RWPE2 (cell line): ENCODE measurements at places on chromosomes 11 and 22.

- DNase-seq: no peak
These were observed 42.6 kb downstream of the TEAD1 start for GRCh38 chr11:12716816-12717215.

DNA sequence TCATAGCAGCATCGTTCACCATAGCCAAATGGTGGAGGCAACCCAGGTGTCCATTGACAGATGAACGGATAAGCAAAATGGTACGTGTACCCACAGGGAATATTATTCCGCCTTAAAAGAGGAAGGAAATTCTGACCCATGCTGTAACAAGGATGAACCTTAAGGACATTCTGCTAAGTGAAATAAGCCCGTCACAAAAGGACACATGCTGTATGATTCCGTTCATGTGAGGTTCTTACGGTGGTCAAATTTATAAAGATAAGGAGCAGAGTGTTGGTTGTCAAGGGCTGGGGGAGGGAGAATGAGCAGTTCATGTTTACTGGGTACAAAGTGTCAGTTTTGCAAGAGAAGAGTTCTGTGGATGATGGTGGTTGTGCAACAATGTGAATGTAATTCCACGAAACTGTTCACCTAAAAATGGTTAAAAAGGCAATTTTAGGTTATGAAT is 26.3 kb downstream of the APOL1 start:
- DNase-seq: no peak

DNA sequence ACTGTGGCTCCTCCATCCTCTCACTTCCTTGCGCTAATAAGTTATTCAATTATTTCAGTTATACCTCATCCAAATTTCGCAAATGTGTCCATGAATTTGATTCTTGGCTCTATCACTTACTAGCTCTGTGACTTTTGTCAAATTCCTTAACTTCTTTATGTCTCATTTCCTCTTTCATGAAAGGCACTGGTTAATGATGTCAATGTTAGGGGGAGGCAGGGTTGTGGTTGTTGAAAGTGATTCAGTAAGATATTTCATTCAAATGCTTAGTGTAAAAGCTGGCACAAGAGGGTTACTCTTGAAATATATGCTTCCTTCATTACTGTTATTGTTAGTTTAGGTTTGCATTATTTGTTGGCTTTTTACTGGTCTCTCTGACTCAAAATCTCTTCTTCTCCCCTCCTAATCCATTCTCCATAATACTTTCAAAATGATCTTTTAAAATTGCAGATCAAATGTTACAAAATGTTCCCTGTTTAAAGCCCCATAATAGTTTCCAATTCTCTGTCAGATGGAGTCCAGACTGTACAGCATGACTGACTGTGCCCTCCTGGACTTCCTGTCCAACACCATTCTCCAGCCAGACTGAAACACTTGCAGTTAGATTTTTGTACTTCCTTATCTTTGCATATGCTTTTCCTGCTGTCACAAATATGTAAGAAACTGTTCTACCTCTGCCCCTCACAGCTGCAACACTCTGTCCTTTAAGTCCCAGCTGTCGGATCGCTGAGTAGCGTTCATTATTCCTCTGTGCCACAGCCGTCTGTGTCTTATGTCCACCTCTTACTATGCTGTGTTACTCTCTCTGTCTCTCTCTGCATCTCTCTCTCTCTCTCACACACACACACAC is 510.6 kb upstream of the RAG2 start:
- DNase-seq: no peak

DNA sequence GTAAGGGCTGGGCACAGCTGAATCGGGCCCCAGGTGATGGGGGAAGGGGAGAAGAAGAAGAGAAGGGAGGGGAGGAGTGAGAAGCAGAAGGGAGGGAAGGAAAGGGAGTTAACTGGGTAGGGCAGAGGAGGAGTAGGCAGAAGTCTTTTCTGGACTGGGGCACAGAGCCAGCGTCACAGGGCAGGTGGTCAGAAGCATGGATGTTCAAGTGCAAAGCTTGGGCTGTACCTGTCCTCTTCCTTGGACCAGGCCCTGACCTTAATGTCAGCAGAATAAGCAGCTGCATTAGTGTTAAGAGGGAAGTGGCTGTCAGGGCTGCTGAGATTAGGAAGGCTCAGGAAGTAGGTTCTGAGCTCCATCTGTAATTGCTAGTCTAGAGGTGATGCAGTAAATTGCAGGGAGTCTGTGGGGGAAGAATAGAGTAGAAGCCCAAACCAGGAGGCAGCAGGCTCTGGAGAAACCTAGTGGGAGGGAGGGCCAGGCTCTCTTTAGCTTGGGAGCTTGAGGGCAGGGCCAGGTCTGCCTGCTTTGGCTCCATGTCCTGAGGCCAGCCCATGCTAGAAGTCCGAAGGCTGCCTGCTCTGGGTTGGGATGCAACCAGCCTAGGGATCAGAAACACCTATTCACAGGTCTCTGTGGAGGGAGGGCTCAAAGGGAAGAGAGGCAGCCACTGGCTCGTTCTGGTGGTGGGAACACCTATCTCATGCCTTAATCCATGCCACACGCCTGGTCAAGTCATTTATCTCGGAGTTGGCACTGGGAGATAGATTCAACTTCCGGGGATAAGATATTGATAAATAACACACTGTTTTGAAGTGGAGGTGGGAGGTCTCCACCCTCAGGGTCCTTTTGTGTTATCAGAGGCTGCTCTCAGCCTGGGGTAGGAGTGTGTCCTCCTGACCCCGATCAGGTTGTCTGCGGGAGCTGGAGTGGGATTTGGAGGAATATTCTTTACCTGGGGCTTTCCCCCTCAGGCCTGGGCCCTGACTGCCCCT is 1.7 kb upstream of the UCP3 start:
- DNase-seq: no peak

DNA sequence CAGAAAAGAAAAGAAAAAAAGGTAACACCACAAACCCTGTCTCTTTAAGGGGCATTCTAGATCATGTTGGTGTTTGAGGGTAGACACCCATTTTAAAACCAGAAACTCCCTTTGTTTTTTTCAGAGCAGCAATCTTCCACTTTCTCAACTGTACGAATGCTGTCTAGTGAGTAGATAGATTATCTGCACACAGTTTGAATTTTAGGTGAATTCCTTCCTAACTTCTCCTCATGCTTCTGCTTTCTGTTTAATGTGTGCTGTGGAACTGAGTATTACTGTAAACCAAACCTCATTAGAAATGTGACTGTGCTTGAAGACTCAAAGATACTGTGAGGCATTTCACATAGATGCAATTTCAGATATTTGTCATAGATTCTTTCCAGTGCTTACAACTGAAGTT is 102.4 kb downstream of the PRMT3 start:
- no peak for DNase-seq

- no peak for DNase-seq
These were observed 486.4 kb upstream of the ISX start for GRCh38 chr22:34579519-34579918.

- DNase-seq: no peak
These were observed 384.4 kb downstream of the MIAT start for GRCh38 chr22:27041745-27042310.

- peak; percentile 82 for DNase-seq
These were observed 2.1 kb upstream of the MTFP1 start for GRCh38 chr22:30423301-30423958.

DNA sequence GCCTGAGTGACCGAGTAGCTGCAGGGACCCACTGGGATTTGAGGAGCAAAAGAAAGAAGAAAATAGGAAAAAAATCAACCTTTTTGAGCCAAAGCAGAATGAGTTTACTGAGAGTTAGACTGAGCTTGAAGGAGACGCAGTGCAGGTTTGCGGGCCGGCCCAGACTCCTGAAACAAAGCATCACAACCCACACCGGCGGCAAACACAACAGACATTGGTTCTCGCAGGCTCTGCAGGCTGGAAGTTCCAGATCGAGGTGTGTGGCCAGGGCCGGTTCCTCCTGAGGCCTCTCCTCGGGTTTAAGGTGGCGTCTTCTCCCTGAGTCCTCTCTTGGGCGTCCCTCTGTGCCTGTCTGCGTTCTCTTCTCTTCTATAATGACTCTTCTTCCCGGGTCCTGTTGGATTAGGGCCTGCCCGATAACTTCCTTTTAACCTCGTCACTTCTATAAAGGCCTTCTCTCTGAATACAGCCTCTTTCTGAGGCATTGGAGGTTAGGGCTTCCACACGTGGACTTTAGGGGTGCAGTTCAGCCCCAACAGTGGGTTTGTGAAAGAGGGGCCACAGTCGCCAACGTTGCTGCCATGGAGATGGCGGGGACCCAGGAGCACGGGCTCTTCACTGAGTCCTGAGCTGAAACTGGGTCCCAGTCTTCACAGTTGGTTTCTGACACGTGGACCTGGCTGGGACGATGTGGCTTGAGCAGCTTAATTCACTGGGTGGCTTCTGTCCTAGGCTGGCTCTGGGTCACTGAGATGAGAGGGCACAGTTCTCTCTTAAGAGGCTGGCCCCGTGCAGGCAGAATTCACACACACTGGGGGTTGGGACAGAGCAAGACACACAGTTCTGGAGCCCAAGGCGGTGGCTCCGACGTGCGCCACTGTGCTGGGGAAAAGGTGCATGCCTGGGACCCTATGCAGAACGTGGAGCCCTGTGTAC is 1047.7 kb downstream of the BRD1 start:
- DNase-seq: no peak

DNA sequence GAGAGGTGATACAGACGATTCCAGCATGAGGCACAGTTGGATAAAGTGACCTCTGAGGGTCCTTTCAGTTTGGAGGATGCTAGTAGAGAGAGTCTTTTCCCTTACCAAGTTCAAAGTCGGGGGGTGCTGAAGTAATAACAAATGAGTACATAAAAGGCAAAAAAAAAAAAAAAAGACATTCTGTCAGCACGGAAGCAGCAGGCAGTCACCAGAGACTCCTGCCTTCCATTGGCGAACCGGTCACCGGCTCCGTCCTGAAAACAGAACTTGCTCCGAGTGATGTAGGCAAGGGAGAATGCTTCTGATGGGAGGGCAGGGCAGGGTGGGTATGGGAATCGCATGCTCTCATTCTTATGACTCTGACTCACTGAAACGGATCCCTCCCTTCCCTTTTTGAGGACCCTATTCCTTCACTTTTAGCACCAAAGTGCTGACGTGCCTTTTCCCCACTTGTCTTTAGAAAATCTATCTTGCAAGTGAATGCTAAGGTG is 65.9 kb downstream of the PRR5L start:
- peak; percentile 86 for DNase-seq

DNA sequence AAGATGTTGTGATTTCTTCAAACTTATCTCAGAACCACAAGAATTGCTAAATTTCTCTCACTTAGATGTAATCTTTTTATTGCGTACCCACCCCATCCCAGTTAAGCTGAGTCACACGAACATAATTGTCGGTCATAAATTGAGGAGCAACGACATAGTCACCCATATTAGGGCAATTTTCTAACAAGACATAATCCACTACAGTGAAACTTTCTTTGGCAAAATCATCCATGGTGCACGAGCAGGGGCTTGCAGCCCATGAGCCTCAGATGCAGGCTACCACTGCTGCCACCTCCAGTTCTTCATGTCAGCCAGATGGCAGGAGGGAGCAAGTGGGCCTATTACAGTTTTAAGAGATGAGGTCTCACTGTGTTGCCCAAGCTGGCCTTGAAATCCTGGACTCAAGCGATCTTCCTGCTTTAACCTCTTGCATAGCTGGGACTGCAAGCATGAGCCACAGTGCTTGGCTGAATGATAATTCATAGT is 70.3 kb upstream of the GRK2 start:
- DNase-seq: no peak

DNA sequence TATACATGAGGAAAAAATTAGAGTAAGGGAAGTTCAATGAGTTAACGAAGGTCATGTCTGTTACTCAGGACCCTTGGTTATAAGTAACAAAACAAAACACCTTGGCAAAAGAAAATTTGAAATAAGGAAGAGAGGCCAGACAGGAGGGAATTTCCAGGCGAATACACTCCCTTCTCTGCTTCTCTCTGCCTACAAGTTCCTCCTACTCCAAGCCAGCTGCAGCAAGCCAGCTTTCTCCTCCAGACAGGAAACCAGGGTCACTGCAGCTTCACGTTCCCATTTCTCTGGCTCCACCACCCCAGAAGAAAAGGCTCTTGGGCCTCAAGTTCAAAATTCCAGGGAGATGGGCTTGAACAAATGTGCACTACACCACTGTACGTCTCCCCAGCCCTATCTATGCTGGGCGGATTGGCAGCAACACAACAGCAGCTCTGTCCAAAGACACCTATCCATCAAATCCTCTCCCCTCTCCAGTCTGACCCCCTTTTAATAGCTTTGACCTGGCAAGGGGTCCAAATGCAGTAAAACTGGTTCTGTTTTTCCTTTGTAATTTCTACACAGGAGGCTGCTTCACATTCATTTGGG is 27.7 kb downstream of the SMCO4 start:
- no peak for DNase-seq

- no peak for DNase-seq
These were observed 5.9 kb downstream of the TMEM134 start for GRCh38 chr11:67463186-67463585.

DNA sequence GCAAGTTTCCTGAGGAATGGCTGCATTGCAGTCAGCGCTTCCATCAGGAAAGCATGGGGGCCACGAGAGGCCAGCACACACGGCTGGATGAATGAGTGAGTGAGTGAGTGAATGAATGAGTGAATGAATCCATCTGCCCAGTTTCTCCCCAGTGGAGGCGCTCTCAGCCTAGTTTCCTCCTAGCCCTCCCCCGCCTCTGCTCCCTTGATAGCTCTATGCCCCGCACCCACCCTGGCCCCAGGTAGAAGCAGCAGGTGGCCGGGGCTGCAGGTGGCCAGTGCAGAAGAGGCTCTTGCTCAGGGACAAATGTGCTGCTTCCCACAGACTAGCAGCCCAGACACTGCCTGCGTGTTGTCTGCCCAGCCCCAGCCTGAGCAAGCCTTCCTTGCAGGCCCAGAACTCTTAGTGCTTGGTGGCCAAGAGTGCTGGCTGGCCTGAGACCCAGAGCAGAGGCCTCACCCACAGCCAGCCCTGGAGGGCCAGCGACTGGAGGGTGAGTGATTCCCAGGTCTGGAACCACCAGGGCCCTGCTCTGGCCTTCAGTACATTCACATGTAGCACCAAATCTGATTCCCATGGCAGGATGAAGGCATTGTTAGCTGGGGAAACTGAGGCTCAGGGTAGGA is 31.1 kb upstream of the PDGFB start:
- DNase-seq: no peak

DNA sequence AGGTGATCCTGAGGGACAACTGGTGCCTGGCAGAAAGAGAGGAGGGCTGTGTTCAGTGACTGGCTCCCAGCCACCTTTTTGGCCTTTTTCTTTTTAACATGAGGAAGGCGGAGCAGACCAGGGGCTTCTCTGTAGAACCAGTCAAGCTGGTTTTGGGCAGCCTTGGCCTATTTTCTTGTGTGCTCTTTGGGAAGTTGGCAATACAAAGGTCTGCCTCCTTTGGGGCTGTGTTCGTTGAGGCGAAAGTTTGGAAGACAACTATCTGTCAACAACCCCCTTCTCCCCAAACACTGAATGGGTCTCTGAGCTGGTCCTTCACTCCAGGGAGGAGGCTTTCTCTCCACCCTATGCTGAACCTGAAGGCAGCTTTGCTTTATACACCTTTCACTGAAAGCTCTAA is 8.5 kb downstream of the MARK2 start:
- no peak for DNase-seq
